ENCODE measurements at places on chromosomes 4 and X.

- no peak for DNase-seq
These were observed 1179.7 kb upstream of the ADGRL3 start for GRCh38 chr4:60020389-60020788.

- DNase-seq: no peak
These were observed 334.5 kb downstream of the GALNTL6 start for GRCh38 chr4:172147687-172148086.

DNA sequence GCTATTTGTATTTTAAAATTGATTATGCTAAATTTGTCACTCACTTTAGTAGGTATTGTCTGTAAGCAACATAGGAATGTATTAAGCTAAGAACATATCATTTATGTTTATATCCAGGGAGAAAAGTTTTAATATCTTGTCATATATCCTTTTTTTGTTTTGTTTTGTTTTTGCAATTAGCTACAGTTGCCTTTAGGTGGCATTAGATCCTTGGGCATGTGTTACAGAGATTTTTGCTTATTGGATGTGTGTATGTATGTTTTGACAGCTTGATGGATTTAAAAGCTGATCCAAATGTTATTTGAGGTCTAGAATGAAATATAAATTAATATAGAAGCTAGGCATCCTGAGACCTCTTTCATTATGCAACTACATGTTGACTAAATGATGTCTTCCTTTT is 36.1 kb upstream of the OTUD4 start:
- no peak for DNase-seq

DNA sequence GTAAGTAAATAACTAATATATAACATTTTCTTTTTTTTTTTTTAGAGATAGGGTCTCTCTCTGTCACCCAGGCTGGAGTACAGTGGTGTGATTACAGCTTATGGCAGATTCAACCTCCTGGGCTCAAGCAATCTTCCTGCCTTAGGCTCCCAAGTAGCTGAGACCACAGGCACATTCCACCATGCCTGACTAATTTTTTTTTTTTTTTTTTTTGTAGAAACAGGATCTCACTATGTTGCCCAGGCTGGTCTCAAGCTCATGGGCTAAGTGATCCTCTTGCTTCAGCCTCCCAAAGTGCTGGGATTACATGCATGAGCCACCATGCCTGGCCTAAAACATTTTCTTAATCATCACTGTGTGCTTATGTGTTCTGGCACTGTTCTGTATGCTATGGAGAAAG is 32.8 kb downstream of the MGARP start:
- DNase-seq: no peak

DNA sequence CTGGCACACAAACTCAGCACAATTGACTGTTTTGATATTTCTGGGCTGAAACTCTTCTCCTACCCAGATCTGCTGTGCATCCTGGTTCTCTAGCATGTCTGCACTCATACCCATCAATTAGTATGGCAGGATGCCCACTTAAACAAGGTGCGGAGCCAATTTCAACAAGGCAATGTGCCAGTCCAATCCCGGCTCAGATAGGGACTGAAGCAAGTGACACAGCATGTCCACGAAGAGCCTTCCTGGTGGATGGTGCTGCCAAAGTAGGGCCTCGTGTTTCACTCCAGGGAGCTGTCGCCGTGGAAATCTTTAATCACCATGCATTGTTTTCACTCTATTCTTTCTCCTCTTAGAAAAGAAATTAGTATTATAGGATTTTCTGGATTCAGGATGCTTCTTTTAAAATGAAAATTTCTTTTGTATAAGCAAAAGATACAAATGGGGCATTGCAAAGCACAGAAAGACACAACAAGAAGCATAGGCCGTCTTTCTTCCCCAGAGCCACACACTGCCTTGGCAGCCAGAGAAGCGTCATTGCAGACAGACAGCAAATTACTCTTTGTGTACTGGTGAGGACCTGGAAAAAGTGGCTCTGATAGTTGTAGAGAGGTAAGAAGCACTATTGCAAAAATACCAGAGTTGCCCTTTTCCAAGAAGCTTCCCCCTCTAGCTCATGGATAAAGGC is 40.6 kb upstream of the LSM6 start:
- no peak for DNase-seq
